ENCODE measurements at places on chromosomes 5 and 9. TPM values are rescaled to one million over a fixed set of nuclear protein-coding genes. Genes with fewer than 3 reads are reported as not detected.
A peak's percentile ranks its signal among the peaks of the same experiment; 100 is the strongest.

- DNase-seq: no peak
Observed at GRCh38 chr9:87354147-87354546, 143.5 kb upstream of the DAPK1 start.

DNA sequence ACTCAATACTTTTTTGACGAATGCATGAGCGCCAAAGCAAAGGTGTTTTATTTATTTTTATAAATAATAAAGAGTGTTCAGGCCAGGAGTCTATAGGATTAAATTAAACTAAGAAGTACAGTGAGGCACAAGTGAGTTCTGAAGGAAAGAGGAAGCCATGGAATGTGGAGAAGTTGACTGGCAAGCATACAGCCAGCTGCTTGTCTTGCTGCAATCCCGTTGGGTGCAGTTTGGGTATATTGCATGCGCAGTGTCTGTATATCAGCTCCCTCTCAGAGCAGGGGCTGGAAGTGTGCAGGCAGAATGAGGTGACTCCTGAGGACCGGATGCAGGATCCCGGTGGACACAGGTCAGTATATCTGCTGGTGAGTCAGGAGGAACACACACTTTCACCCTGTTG lies 315.6 kb downstream of the ZSWIM6 start:
- no peak for DNase-seq

Gene LEAP2
- 0.32 TPM for total RNA-seq

Gene CDC14B
- 13.2 TPM for total RNA-seq

Gene ARSI
- 13.8 TPM for total RNA-seq

DNA sequence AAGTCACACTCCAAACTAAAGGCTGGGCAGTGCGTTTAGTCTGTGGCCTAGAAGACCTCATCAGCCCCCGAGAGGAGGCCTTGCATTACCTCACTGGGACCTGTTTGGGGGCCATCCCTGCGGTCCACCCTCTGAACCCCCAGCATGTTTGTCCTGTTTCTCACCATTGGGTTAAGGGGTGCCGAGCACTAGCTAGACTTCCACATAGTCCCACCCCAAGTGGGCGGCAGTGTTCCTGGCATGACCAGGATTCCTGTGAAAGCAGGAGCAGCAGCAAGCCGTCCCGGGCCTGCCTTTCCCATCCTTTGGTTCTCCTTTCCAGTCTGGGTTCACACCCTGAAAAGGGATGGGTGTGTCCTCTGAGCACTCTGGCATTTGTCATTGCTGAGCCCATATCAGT lies 26.6 kb upstream of the SAP30L start:
- DNase-seq: no peak

Gene FIBCD1
- total RNA-seq: 4.3 TPM

Gene ANKRD31
- total RNA-seq: under 0.01 TPM

DNA sequence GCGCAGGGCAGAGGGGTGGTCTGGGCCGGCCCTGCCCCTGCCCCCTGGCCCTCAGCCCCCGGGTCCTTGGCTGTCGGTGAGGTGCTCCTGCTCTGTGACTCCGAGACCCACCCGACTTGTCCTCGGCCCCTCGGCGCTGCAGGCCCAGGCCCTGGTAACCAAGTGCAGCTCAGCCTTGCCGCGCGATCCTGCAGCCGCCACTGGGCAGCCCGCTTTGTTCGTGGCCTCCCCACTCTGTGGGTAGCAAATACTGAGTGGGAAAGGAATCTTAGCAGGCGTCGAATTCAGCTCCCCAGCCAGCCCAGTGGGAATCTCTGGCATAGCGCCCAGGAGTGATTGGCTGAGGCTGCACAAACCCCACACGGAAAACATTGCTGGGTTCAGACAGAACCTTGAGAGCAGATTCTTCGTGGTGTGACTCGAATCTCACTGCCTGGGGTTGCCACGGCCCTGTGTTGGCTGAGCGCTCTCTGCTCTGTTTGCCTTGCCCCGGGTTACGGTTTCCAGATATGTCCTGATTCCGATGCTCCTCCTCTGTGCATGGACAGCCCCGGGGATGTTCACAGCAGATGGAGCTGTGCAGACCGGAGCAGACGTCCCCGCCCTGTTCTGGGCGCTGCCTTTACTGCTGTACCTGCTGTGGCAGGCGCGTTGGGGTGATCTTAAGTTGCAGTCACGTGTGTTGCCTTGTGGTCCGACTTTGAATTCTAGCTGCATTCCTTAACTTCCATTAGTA lies 13.4 kb upstream of the EXOC3 start:
- DNase-seq: peak; percentile 12

GRCh38 chr5:31781772-31782171 lies 142.8 kb downstream of the PDZD2 start:
- DNase-seq: no peak

- no peak for DNase-seq
Observed at GRCh38 chr5:43312076-43312661, 1.0 kb downstream of the HMGCS1 start.

- no peak for DNase-seq
Observed at GRCh38 chr5:37490931-37491330, 111.8 kb downstream of the WDR70 start.

GRCh38 chr9:31573561-31573960 lies 810.9 kb upstream of the ACO1 start:
- no peak for DNase-seq

- DNase-seq: peak; percentile 94
Observed at GRCh38 chr5:132094393-132095076, 20.9 kb downstream of the CSF2 start.

DNA sequence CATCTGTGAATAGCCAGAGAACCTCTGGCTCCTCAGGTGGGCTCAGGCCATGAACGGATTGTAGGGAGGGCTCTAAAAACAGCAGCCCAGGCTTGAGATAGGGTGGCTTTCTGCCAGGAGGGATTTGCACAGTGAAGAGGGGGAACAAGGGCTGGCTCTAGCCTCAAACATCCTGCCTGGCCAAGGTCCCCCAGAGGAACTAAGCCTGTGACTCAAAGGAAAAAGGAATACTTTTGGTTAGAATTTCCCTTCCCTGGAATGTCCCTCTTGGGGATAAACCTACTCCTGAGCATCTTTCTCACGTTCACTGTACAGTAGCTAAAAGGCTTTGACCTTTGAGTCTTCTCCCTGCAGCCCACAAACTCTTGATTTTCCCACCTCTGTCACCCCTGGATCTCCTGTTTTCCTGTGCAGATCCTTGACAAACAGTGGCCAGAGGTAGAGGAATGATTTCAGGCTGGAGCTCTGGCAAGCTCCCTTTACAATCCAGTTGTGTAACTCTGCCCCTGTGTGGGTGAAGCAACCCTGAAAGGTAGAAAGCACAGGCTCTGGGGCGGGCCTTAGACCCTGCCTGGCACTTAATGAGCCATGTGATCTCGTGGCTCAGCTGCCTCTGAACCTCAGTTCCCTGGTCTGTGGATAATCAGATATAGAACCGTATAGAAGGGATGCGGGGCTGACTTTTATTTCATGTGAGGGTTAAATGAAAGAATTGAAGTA lies 17.4 kb downstream of the SEC61B start:
- DNase-seq: peak; percentile 16

Gene ZNF483
- 5.6 TPM for total RNA-seq

DNA sequence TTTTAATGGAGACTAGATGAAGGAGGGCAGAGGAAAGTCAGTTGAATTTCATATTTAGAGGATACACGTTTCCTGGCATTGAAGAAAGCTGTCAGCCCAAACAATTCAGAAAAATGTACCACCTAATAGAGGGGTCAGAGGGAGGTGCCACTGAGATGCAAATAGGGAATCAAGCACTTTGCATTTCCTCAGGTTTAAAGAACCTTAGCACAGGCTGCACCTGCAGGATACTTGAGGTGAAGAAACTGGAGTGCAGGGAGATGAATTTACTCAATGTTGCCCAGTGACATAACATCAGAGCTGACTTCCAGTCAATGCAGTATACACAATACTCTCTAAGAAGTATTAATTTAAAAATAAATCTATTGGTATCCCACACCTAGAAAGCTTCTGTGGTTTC lies 67.0 kb upstream of the MAST4 start:
- no peak for DNase-seq

GRCh38 chr9:78030296-78030552 lies 1.4 kb downstream of the GNAQ start:
- no peak for DNase-seq

Gene TUSC1
- total RNA-seq: 12.2 TPM

Gene RARS1
- total RNA-seq: 248 TPM

GRCh38 chr5:111945535-111945934 lies 188.5 kb upstream of the NREP start:
- no peak for DNase-seq

GRCh38 chr5:35838370-35839042 lies 18.2 kb upstream of the IL7R start:
- DNase-seq: no peak

Gene PAEP
- not detected for total RNA-seq

- no peak for DNase-seq
Observed at GRCh38 chr5:142324136-142324870, 518 bp downstream of the SPRY4 start.

- DNase-seq: no peak
Observed at GRCh38 chr5:2840372-2840915, 89.0 kb upstream of the IRX2 start.

DNA sequence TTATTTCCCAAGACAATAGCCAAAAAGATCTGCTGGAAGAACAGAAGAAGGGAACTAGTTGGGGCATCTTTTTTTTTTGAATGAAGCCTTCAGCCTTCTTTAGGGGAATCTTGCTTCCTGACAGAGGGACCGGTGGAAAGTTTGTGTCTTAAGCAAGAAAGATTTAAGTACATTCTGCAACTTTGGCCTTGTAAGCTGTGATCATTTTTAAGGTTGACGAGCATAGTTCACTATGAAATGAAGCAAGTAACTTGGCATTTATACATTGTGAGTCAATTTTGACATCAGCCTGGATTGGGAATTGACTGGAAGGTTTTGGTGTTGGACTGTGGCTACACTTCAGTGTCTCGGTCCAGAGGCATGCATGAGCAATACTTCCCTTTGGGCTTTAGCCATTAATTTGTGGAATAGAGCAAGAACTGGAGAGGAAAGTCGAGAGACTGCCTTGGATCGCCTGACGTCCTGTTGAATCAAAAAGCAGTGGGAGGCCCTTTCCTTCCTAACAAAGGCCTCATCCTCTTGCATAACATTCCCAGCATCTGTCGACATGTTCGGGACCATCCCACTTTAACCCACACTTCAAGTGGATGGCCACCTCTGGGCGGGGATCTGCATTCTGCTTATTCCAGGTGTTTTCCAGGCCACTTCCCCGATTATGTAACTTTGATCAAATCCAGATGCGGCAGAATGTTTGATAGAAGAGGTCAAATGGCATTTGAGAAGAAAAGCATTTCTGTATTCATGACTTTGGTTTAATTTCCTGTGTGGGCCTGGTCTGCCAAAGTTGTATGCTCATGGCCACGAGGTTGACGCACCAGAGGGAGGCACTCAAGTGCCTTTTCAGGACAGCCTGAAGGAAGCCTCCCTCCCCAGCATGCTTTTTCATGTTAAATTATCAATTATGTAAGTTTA lies 12.5 kb downstream of the ABL1 start:
- peak; percentile 98 for DNase-seq

Gene SLC44A1
- total RNA-seq: 22.5 TPM

Gene TMC1
- total RNA-seq: 1.3 TPM

Gene STARD4
- total RNA-seq: 147 TPM

DNA sequence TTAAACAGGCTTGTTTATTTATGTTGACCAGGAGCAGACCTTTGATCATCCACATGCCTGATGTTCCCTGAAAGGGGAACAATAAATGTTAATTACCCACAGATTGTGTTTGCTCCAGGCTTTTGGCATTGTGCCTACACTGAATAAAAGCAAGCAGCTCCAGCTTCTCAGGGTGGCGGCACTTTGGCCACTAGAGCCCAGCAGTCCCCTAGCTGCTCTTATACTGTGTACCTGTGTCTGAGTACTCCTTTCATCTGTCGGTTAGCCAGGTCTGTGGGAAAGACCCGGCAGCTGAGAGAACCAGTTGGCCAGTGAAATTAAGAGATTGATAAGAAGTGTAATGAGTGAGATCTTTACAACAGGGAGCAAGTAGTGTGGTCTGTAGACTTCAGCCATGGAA lies 254.8 kb upstream of the FTMT start:
- DNase-seq: no peak

Gene FAM78A
- 0.43 TPM for total RNA-seq

DNA sequence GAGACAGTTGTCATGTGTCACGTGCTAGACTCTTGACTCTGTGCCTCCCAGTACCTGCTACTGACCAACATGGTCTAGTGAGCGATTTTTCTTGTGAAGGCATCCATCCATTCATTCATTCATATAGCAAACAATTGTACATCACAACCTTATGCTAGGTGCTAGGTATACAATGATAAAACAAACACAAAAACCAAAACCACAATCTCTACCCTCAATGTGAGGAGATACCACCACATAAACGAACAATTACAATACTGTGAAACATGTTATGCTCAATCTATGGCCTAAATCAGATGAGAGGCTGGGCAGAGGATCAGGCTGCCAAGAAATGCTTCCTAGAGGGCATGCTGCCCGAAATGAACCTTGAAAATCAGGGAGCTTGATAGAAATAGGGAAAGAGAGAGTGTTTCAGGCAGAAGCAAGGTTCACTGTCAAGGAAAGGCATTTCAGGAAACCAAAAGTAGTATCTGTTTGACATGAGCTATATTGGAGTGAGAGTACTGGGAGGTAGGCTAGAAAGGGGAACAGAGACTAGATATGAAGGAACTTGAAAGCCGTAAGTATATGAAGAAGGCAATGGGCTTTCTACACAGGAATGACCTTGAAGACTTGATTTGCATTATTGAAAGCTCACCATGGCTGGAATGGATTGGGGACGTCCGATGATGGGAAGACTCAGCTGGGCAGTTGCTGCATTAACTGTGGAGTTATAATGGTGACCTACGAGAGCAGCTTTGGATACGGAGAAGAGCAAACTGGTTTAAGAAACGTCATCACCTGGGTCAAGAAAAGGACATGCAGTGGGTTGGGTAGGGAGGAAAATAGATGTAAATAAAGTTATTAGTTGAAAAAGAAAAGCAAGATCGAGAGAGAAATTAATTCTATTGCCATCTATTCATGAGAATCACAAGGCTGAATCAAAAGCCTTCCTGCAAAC lies 90.1 kb downstream of the THBS4 start:
- DNase-seq: no peak

DNA sequence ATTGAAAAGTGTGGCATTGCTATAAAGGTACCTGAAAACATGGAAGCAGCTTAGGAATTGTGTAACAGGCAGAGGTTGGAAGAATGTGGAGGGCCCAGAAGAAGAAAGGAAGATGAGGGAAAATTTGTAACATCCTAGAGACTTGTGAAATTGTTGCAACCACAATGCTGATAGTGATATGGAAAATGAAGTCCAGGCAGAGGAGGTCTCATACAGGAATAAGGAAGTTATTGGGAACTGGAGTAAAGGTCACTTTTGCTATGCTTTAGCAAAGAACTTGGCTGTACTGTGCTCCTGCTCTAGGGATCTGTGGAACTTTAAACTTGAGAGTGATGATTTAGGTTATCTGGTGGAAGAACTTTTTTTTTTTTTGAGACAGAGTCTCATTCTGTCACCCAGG lies 43.5 kb downstream of the PTPDC1 start:
- DNase-seq: peak; percentile 66

DNA sequence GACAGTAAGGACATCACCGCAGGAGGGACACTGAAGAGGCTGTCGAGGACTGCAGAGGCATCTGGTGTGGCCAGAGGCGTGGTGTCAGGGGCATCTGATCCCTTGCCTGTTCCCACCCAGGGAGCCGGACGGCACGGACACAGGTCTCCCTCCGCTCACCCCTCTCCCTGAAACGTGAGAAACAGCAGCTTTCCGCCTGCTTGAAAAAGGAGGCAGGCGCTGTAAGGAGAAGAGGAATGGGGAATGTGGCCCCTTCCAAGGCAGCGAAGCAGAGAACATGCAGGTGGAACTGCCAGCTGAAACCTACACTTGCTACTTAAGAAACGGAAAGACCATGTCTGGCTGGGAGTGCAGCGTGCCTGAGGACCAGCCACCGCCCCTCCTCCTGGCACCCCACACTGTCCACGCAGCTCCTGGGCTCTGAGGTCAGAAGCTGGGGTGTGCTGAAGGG lies 176.2 kb downstream of the GAPVD1 start:
- DNase-seq: no peak

All from fibroblast of villous mesenchyme (primary cell).